ENCODE measurements at places on chromosomes 11 and 22. TPM values are rescaled to one million over a fixed set of nuclear protein-coding genes. Genes with fewer than 3 reads are reported as not detected.

DNA sequence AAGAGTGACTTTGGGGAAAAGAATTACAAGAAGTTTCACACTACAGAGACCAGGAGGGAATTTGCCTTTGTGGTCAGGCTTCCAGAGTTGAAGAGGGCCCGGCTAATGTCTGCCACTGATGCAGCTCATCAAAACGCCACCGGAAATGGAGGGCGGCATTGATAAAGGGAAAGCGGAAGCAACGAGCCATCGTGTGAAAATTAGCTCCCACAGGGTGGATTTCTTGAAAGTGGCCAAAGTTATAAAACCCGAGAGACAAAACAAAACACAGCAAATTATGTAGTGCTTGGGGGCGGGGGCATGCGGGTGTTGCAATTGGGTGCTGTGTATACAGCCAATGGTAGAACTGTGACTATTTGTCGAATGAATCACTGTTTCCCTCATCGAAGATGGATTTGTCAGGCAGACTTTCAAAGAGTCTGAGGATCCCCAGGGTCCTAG, 113.0 kb downstream of the ADAMTS15 start:
- no peaks in the 10 kb centered on the region for H3K36me3 ChIP-seq
- H3K4me3 ChIP-seq = no peak overlapping the region
- H3K27me3 ChIP-seq = no peaks in the 10 kb centered on the region
- no peaks in the 10 kb centered on the region for H3K4me1 ChIP-seq

DNA sequence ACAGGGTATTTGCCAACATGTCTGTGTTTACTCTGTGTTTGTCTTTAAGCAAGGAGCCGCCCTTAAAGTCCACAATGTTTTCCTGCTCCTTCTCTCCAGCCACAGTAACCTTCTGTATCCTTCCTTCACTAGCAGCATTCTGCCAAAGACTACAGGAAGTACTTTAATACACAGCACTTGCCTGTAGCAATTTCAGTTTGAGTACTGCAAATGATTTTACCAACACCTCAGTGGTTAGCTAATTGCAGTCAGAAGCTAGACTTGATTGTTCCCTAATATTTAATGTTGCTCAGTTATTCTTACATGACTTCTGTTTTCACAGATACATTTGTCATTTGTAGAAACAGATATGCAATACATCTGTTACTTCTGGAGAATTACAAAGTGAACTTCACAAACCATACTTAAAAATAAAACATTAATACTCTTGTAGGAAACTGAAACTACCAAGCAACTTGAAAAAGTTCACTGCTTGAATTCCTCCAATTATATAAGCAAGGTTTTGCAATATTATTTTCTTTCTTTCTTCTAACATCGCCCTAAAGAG, 69.1 kb downstream of the FCHSD2 start:
- no peaks in the 10 kb centered on the region for H3K36me3 ChIP-seq
- no peak overlapping the region for H3K4me3 ChIP-seq
- DNase-seq = no peak
- H3K27me3 ChIP-seq = no peaks in the 10 kb centered on the region
- H3K27ac ChIP-seq = no peak overlapping the region

The CCDC87 gene
- 0.09 TPM for polyA plus RNA-seq

GRCh38 chr11:69705901-69706787, 2.3 kb upstream of the FGF19 start:
- no peak for DNase-seq
- peaks cover 15% of the 10 kb centered on the region for H3K4me1 ChIP-seq
- H3K27me3 ChIP-seq = peaks cover 37% of the 10 kb centered on the region

DNA sequence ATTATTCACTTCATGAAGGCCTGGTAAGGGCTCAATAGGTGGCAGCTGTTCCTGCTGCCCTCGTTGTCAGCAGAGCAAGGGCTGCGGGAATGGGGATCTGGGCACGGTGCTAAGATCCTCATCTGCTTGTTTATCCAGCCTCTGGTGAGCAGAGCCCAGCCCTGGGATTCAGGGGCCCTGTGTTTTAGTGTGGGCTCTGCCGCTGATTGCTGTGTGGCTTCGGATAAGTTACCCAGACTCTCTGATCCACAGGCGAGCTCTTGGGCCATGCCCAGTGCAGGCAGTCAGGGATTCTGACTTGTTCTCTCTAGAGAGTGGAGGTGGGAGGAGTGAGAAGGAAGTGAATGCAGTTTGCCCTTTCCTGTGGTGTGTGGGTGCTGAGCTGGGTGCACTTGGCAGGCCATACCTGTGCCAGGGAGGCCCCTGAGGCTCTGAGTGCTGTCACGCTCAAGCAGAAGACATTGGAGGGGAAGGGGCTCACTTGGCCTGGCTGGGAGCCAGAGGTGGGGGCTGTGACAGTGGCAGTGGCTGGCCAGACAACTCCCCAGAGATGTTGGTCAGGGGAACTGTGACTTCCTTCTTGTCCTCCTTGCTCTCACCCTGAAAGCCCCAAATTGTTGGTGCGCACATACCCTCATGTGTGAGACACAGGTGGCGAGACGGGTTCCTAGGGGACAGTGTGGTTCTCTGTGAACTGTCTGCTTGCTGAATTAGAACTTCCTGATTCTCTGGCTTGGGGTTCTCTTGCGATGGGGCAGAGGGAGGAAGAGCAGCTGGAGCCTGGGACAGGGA, 43.7 kb downstream of the CD82 start:
- no peak overlapping the region for H3K27ac ChIP-seq
- no peaks in the 10 kb centered on the region for H3K27me3 ChIP-seq
- no peaks in the 10 kb centered on the region for H3K4me1 ChIP-seq
- peaks cover 40% of the 10 kb centered on the region for H3K36me3 ChIP-seq
- DNase-seq = no peak
- H3K4me3 ChIP-seq = no peak overlapping the region

DNA sequence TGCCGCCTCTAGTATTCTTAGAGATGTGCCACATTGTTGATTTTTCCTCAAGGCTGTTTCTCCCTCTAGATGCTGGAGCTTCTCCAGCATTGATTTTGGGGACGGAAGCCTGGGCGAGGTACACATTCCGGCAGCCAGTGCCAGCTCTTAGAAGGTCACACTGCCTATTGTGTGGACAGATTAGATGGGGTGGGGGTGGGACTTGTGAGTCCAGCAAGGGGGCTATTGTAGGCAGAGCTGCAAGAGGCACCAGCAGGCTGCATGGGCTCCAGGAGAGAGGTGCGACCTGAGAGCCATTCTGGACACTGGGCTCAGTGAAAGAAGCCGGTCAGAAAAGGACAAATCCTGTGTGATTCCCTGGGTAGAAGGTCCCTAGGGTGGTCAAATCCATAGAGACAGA, 12.4 kb downstream of the C11orf21 start:
- DNase-seq = no peak
- H3K27me3 ChIP-seq = peaks cover 18% of the 10 kb centered on the region
- no peaks in the 10 kb centered on the region for H3K36me3 ChIP-seq
- no peak overlapping the region for H3K27ac ChIP-seq
- H3K4me3 ChIP-seq = no peak overlapping the region

The EPS8L2 gene
- polyA plus RNA-seq = 81.4 TPM

DNA sequence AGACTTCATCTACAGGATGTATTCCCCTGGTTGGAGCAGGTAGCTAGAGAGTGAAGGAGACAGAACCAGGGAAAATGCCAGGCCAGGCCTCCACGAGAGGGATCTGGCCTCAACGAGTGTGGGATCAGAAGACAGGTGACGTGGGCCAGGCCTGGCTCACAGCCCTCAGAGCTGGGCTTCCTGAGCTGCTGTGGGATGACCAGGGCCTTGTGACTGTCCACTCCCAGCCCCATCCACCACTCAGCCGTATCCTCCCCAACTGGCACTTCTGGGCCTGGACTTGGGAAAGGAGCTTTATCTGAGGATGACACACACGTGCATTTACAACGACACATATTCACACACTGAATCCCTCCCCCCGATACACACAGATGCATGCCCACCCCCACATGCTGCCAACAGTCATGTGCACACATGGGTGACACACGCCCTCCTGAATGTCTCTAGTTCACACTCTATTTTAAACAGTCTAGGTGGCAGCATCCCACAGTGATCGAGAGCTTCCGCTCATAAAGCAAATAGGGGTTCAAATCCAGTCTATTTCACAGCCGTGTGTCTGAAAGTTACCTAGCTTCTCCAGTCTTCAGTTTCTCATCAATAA, 93.1 kb downstream of the TP53I11 start:
- H3K27me3 ChIP-seq = peaks cover 68% of the 10 kb centered on the region
- peaks cover 11% of the 10 kb centered on the region for H3K4me1 ChIP-seq
- H3K27ac ChIP-seq = no peak overlapping the region
- H3K4me3 ChIP-seq = no peak overlapping the region
- DNase-seq = no peak

DNA sequence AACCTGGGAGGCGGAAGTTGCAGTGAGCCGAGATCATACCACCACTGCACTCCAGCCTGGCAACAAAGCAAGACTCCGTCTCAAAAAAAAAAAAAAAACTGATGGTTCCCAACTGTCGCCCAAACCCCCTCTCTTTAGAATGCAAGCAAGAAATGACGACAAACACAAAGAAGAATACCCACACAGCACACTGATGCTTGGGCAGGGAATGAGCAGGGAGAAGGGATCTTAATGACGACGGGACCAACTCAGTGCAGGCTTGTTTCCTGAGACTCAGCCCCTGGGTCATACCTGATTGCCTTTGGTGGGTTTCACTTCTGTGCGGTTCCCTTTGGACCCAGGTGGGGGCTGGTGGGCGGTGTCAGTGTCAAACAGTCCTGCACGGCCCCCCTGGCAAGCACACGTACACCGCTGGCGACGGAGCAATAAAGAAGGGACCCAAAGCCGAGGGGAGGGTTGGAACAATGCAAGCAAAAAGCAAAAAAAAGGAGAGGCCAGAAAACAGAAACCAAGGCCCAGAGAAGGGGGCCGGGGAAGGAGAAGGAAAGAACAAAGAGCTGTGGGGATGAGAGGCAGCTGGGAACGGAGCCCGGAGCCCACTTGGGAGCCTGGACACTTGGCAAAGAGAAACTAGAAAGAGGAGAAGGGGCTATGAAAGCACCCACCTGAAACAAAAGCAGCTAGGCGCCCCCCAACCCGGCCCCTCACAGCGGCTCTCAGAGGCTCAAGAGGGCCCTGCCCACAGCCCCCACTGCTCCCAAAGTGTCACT, 99.6 kb downstream of the CELSR1 start:
- no peak overlapping the region for H3K4me3 ChIP-seq
- H3K4me1 ChIP-seq = peaks cover 6% of the 10 kb centered on the region
- DNase-seq = no peak

- H3K4me3 ChIP-seq = no peak overlapping the region
- H3K36me3 ChIP-seq = no peaks in the 10 kb centered on the region
- peaks cover 39% of the 10 kb centered on the region for H3K4me1 ChIP-seq
- H3K27me3 ChIP-seq = no peaks in the 10 kb centered on the region
- no peak for DNase-seq
Measured at GRCh38 chr22:19982991-19983578, 33.5 kb downstream of the ARVCF start.

DNA sequence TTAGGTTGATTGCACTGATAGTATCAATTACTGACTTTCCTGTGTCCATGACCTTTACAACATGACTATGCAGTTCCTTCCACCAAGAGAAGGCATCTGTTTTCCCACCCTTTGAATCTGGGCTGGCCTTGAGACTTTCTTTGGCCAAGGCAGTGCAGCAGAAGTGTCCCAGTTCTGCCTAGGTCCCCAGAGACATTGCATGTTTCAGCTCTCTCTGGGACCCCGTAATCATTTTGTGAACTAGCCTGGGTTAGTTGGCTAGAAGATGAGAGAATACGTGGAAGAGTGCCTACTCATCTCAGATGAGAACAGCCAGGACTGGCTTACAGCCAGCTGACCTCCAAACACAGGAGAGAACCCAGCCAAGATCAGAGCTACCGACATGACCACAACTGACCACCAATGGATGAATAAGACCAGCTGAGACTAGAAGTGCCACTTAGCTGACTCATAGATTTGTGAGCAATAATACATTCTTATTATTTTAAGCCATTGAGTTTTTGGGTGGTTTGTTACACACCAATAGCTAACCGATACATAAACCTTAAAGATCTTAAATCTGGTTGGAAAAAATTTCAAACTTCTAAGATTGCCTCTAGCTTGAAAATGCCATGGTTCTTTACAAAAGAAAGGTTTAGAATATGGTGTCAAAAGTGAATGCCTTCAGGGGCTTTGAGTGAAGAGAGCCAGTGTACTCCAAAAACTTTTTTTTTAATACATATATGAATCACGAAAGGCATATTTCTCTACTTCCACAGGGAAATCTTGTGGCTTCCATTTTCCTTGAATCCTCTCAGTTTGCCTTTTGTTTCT, 145.2 kb downstream of the FBXO7 start:
- H3K4me1 ChIP-seq = no peaks in the 10 kb centered on the region
- H3K36me3 ChIP-seq = no peaks in the 10 kb centered on the region
- DNase-seq = peak; percentile 11
- no peak overlapping the region for H3K27ac ChIP-seq

DNA sequence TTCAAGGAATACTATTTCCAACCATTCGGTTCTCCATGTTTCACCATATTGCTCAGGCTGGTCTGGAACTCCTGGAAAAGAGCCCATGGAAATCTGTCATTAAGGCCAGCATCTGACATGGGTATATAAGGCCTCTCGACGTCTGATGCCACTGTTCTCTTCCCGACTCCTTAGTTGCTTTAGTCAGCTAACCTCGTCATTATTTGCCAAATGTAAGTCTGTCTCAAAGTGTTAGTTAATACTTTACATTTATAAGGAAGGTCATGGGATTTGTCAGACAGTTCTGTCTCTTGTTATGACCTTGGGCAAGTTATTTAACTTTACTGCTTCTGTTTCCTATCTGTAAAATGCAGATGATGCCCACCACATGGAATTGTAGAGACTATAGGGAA, 1.6 kb downstream of the MRPL48 start:
- peaks cover 17% of the 10 kb centered on the region for H3K4me1 ChIP-seq
- H3K4me3 ChIP-seq = no peak overlapping the region
- DNase-seq = no peak
- peaks cover 3% of the 10 kb centered on the region for H3K36me3 ChIP-seq

The KDM4E gene
- polyA plus RNA-seq = not detected

The SCUBE1 gene
- not detected for polyA plus RNA-seq

GRCh38 chr11:118169300-118170140, 6.9 kb downstream of the SCN2B start:
- H3K36me3 ChIP-seq = no peaks in the 10 kb centered on the region
- no peaks in the 10 kb centered on the region for H3K27me3 ChIP-seq
- peaks cover 15% of the 10 kb centered on the region for H3K4me1 ChIP-seq
- DNase-seq = no peak

All from keratinocyte (primary cell).